NCI-H2227 treated with DMSO at 0.1 percent for 48 hours (cell line): ENCODE measurements at places on chromosomes 16 and 17.

DNA sequence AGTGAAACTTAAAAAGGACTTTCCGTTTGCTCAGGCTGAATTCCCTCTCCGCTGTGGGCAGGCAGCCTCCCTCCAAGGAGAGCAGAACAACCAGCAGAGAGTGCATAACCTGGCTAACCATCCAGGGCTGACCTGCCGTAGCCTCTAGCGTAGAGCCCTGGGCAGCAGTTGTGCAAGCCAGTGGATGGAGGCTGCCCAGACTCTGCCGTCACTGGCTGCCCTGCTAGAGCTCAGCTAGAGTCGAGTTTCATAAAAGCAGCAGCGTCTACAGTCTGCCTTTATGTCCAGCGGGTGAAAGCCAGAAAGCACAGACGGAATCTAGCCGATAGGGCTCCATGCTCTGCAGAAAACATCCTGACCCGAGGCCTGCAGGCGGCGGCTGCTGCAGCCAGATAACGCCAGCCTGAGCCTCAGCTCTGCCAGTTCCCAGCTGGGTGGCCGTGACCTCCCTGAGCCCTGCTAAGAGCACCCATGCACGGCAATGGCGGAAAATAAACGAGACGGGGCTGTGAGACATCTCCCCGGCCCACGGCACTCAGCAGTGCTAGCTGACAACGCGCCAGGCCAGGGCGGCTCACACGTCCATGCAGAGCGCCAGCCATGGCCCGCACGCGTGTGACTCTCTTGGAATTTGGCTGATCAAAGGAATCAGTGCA, 231.3 kb downstream of the ENGASE start:
- no peak for DNase-seq

- DNase-seq = no peak
Measured at GRCh38 chr17:20944014-20944865, 98.6 kb downstream of the USP22 start.

DNA sequence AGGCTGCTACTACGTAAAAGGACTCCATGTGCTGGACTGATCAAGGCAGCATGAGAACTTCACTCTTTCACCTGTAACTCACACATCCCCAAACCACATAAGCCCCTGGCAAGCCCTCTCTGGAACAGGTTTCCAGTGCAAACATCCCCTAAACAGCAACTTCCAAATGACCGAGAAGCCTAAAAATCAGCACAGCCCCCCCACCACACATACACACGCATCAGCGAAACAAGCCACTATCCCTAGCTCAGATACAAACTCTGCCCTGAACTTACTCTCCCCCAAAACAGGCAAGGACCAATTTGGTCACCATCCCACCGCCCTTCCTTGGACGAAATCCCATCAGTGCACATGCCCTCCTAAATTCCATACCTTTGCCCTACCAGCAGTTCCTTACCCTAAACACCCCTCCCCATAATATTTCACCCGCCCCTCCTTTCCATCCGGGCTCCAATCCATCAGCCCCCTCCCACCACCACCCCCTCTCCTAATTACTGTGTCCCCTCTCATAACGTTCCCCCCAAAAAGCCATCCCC, 735 bp downstream of the LSM12 start:
- DNase-seq = no peak

GRCh38 chr17:65181237-65182061, 44.3 kb downstream of the RGS9 start:
- DNase-seq = no peak

- no peak for DNase-seq
Measured at GRCh38 chr17:48553826-48554225, 8.9 kb upstream of the HOXB2 start.

- peak; percentile 41 for DNase-seq
Measured at GRCh38 chr17:73788111-73788510, 143.9 kb upstream of the SDK2 start.

DNA sequence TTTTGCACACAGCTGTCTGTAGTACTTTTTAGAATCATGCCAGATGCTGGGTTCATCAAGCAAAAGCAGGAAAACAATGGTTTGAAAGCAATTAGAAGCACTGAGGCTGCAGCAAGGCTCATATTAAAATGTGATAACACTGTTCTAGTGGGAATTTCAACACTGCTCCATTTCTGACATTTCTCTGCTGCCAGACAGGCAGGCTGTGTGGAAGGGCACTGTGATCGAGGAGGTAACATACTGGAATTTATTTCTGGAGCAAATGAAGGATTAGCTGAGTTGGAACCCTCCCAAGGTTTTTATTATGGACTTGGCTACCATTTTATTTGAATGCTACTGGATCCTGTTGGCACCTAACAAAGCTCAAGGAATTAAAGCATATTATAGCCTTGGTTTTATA, 66.9 kb downstream of the SKAP1 start:
- DNase-seq = no peak

GRCh38 chr16:7227229-7227721, 105.4 kb upstream of the RBFOX1 start:
- no peak for DNase-seq

DNA sequence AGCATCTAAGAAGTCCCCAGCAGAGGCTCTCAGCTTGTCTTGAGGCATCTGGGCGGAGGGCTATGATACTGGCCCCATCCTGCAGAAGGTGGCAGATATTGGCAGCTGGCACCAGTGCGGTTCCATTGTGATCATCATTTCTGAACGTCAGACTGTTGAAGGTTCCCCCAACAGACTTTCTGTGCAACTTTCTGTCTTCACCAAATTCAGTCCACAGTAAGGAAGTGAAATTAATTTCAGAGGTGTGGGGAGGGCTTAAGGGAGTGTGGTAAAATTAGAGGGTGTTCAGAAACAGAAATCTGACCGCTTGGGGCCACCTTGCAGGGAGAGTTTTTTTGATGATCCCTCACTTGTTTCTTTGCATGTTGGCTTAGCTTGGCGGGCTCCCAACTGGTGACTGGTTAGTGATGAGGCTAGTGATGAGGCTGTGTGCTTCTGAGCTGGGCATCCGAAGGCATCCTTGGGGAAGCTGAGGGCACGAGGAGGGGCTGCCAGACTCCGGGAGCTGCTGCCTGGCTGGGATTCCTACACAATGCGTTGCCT, at the start of gene CIITA:
Gene CIITA (plus strand): TSS at position 404 of the 543 bp plus-strand sequence. CDS start 129 bp downstream, at position 533.
- DNase-seq = no peak

GRCh38 chr17:1511756-1512321, 4.6 kb downstream of the INPP5K start:
- no peak for DNase-seq

DNA sequence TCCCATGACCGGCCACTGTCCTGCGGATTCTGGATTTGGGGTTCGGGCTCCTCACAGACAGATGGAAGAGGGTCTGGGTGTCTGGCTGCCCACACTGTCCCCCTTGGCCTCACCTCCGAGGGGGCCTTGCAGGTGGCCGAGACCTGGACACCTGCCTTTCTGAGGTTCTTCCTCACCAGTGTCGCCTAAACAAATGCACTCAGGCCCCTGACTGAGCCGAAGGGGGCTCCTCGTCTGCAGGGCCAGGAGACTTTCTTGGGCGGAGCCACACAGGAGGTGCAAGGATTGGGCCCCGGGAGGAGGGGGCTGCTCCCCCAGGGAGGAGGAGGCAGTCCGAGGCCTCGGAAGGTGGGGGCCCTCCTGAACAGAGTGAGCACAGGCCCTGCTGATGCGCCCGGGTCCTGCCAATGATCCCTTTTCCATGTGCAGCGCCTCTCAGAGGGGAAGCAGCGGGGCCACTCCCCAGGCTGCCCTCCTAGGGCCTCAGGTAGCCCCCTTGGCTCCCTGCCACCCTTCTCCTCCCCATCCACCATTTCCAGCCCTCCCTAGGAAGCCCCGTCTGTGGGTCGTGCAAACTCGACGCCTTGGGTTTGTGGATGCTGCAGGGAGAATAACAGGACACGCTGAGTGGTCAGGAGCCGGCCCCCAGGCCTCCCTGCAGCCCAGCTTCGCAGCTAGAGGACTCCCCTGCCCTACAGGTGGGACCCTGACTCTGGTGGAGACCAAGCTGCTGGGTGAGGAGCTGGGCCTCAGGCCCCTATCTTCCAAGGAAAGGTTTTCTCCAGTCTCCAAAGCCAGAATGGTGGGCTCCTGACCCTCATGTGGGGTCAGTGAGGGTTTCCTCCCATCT, 63.4 kb upstream of the ZNF469 start:
- DNase-seq = no peak

GRCh38 chr17:74190154-74190553, 13.3 kb upstream of the RPL38 start:
- DNase-seq = peak; percentile 66

- no peak for DNase-seq
Measured at GRCh38 chr16:89892055-89892630, 18.8 kb downstream of the TCF25 start.

GRCh38 chr16:12211870-12212690, 235.5 kb downstream of the SNX29 start:
- DNase-seq = no peak

DNA sequence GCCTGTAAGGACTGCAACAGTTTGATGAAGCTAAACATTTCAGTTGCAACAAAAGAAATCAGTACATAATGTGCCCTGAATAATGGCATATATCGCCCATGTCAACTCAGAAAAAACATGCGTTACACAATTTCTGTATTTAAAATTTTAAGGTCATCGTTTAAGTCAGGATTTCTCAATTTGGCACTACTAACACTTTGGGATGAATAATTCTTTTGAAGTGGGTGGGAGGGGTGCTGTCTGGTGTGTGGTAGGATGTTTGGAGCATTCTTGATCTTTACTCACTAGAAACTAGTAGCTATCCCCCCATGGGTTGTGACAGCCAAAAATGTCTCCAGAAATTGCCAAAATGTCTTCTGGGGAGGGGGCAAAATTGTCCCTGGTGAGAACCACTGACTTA, 50.7 kb upstream of the CNTNAP4 start:
- DNase-seq = no peak

GRCh38 chr16:11356573-11357331, 11.5 kb downstream of the RMI2 start:
- peak; percentile 36 for DNase-seq

DNA sequence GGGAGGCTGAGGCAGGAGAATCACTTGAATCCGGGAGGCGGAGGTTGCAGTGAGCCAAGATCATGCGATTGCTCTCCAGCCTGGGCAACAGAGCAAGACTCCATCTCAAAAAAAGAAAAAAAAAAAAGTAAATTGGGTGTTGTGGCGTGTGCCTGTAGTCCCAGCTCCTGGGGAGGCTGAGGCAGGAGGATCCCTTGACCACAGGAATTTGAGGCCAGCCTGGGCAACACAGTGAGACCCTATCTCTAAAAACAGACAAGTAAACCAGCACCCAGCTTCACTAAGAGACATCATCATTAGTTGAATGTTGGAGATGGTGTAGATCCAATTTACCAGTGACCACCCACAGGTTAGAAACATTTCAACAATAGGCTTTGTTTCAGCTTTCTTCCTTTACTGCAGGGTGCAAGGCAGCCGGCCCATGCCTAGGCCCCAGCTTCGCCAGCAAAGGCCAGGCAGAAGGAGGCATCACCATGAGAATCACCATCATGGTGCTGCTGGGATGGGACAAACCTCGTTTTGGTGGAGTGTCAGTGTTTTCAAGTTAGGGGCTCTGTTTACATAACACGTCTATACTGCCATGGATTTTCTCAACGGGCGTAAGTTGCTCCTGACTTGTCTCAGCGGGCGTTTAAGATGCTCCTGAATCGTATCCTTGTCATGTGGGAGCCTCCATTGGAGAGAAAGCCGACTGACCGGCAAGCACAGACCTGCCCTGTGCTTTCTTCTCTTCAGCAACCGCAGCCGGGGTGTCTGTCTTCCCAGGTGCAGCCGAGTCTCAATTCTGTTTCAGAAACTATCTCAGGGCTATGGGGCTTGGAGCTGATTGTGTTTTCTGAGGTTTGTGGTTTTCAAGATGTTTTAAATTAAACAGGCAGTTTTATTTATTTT, 7.3 kb downstream of the TCF25 start:
- no peak for DNase-seq

DNA sequence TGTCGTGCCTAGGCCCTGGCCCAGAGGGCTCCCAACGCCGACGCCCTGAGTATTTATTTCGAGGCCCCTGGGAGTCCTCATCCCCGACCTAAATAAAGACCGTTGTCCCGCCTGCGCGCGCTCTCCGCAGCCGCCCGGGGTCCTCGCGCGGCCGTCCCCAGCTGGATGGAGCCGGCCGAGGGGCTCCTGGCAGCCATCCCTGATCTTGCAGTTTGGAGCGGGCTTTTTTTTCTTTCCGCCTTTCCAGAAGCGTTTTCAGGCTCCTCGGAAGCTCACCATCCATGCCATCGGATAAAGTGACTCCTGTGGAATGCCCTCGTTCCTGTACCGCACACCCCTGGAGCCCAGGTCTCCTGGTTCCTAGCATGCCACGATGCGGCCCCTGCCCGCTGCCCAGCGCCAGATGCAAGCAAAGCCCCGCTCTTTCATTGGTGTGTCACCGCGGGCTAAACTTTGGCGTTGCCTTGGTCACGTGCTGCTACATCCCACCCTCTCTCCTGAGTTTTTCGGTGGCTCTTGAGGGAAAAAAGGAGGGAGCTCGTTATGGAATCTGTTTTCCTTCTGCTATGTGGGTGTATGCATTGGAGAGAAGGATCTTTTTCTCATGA, 716 bp downstream of the TMEM94 start:
- DNase-seq = peak; percentile 60

DNA sequence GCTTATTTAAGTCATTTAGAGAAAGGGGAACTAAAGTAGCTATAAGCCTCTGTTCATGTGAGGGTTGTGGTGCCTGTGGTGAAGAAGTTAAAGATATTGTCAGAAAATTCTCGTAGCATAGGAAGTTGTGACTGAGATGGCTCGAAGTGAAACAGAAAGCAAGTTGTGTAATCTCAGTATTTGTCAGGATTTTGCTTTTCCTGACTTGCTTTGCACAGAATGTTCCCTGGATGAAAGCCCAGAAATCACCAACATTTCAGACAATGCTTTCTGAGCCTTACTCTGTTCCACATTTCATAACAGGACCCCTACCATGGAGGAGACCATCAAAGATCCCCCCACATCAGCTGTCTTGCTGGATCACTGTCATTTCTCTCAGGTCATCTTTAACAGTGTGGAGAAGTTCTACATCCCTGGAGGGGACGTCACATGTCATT, 10.6 kb downstream of the CALCOCO2 start:
- no peak for DNase-seq

GRCh38 chr17:78878871-78879527, 24.0 kb downstream of the CEP295NL start:
- no peak for DNase-seq

DNA sequence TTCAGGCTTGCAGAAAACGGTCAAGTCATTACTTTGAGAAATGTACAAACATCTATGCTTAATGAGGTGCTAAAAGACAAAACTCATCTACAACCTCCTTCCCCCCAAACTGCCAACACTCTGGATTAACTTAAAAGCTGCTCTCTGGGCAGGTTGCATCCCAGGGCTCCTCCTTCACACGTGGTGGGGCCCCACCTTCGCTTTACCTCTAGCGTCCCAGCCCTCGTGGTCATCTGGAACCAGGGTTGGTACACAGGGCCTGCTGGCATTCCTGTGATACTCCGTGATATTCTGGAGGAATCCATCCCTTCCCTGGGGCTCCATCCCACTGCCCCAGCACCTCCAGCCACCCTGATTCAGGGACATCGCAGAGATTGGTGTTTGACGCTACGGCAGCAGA, 4.8 kb downstream of the METRNL start:
- no peak for DNase-seq

GRCh38 chr17:83204230-83204725, 124.9 kb downstream of the METRNL start:
- DNase-seq = no peak

GRCh38 chr16:57577214-57577613, 34.8 kb downstream of the ADGRG5 start:
- DNase-seq = no peak
